ENCODE measurements at places on chromosomes 7 and 10.
A peak's percentile ranks its signal among the peaks of the same experiment; 100 is the strongest.

DNA sequence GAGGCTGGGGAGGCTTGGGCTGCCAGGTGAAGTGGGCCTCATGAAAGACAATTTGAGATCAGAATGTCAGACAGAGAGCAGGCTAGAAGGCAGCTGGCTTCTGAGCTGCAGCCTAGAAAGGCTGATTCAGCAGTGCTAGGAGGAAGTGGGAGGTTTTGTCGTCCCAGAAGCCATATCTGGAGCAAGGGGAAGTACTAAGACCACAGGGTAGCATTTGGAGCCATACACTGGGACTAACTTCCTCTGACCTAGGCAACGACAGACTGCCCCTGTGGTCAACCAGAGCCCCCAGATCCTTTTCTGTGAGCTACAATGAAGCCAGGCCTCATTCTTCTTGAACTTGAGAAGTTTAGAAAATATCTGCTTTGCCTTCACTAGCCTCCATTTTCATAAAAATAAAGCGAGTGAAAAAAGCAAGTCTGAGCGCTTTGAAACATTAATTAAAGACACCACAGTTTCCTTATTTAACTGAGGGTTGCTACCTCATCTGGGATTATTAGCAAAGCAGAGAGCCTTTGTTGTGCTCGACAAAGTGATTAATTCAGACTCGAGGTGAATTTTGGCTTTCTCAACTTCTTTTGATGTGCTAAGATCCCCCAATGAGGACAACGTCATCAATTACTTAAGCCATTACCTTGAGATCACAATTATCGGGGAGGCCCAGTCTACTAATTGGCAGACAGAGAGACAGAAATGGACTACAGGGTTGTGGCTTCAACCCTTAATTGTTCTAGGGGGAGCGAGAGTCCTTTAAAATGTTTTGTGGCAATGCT lies 26.6 kb downstream of the TBXAS1 start:
- peak; percentile 33 for DNase-seq

- no peak for DNase-seq
These were observed 1.9 kb downstream of the TMEM229A start for GRCh38 chr7:124030964-124031363.

GRCh38 chr7:154842591-154842990 lies 160.3 kb downstream of the PAXIP1 start:
- DNase-seq = no peak

- no peak for DNase-seq
These were observed 37.1 kb downstream of the SDK1 start for GRCh38 chr7:3338161-3338560.

- DNase-seq = no peak
These were observed 427.8 kb downstream of the ARL4A start for GRCh38 chr7:13115157-13115772.

GRCh38 chr10:98609265-98609664 lies 162.5 kb upstream of the HPS1 start:
- DNase-seq = no peak

DNA sequence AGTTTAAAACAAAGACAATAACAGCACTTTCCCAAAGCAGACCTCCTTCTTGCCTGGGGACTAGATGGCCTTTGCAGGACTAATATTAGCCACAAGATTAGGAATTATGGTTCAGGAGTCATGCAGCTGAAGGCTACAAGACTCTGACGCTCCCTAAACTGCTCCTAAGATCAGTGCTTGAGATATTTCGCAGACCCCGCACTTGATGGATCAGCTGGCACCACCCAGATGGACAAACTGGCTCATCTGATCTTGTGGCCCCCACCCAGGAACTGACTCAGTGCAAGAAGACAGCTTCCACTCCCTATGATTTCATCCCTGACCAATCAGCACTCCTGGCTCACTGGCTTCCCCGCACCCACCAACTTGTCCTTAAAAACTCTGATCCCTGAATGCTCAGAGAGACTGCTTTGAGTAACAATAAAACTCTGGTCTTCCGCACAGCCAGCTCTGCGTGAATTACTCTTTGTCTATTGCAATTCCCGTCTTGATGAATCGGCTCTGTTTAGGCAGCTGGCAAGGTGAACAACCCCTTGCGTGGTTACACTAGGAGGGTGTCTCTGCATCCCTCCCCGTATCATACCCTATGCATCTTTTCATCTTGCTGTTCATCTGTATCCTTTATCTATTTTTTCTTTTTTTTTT lies 26.9 kb upstream of the NRBF2 start:
- no peak for DNase-seq

DNA sequence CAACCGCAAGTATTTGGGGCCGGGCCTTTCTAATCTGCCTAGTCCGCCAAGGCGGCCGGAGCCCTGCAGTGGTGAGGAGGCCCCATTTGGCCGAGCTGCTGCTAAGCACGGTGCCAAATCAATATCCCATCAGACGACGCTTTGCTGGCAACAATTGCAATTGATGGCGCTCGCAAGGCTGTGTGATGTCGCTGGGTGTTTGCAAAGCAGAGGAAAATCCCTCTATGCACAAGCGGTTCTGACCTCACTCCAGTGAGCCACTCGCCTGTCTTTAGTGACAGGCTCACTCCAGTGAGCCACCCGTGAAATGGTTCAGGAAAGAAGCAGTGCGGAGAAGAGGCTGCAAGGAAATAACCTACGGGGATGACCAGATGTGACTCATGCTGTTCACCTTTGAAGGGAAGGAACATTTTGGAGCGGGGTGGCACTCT lies 18.3 kb upstream of the PDE1C start:
- DNase-seq = no peak

- no peak for DNase-seq
These were observed 52.4 kb downstream of the TCF7L2 start for GRCh38 chr10:113002449-113002777.

- no peak for DNase-seq
These were observed 168.7 kb upstream of the LYZL1 start for GRCh38 chr10:29120216-29120615.

- DNase-seq = peak; percentile 44
These were observed 27.7 kb downstream of the ZNF775 start for GRCh38 chr7:150406567-150407421.

DNA sequence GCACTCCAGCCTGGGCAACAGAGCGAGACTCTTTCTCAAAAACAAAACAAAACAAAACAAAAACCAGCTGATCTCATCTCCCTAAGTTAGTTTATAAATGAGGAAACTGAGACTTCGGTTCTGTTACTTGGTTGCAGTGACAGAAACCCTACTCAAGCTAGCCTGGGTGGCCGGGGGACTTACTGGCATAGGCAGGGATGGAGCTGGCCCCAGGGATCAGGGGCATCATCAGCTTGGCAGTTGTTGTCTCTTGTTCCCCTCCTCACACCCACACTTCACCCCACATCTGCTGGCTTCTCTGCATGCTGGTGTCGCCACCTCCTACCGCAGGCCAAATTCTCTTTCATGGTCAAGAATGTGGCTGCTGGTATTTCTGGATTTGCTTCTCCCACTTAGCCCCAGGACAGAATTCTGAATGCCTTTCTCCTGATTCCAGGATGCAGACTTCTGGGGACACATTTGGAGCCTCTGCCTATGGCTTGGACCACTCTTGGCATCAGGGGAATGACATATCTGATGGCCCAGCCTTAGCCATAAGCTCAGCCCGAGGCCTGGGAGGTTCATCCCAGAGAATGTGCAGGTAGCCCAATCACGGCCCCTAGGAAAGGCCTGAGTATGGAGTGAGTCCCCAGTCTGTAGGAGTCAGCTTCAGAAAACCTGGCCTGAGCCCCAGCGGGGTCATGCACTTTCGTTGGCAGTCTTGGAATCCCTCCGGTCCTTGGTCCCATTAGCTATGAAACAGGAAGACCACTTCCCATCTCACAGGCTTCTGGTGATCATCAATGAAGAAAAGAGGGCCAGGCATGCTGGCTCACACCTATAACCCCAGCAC lies 41.6 kb upstream of the CTBP2 start:
- no peak for DNase-seq

DNA sequence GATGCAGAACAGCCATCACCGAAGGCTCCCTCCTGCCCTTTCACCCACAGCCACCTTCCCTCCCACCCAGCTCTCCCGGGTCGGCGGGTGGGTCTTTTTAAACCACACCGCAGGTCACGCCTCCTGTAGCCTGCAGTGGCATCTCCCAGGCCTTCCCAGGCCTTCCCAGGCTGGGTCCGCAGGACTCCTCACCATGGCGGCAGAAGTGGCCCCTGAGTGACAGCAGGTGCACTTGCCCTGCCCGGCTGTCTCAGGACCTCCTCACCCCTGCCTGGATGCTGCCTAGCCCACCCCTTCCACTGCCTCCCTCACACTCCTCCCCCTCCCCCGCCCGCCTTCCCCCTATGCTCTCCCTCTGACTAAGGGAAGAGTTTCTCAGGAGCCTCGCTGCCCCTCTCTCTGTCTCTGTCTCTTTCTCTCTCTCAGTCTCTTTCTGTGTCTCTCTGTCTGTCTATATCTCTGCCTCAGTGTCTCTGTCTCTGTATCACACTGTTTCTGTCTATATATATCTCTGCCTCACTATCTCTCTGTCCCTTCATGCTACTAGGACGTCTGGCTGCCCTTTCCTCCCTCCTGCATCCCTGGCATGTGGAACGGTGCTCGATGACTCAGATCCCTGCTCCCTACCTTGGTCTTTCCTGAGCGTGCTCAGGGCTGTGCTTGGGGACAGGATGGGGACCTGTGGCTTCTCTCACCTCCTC lies 57.5 kb downstream of the GLRX3 start:
- DNase-seq = no peak

DNA sequence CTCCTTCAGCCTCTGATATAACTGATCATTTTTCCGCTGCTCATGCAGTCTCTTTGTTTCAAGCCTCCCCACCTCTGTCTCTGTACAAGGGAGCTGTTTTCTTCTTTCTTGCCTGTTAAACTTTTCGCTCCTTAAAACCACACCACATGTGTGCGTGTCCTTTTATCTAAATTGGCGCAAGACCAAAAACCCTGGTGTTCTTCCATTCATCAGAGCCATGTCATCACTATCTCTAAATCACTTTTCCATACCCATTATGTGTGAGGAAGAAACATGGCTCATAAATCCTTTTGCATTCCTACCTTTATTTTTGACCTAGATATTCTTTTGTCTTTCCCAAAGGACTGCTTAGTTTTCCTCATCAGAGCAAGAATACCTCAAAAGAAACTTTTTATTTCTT lies 239.0 kb upstream of the IMMP2L start:
- DNase-seq = no peak

DNA sequence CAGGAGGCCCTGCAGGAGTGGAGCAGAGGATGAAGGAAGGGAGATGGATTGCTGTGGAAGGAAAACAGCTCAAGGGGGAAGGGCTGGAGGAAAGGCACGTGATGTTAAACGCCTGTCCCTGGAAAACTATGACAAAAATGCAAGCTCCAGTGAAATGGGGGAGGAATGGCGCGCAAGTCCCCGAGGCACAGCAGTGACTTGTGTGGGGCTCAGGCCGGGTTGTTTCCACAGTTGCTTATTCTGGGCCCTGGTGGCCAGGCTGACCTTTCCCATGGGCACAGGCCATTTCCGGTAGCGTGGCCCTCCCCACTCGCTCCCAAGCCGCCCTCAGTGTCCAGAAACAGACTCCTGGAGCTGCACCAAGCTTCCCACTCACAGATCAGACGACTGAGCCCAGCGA lies 68.1 kb upstream of the PDGFA start:
- DNase-seq = no peak

- DNase-seq = no peak
These were observed 13.2 kb upstream of the AQP1 start for GRCh38 chr7:30898411-30898810.

DNA sequence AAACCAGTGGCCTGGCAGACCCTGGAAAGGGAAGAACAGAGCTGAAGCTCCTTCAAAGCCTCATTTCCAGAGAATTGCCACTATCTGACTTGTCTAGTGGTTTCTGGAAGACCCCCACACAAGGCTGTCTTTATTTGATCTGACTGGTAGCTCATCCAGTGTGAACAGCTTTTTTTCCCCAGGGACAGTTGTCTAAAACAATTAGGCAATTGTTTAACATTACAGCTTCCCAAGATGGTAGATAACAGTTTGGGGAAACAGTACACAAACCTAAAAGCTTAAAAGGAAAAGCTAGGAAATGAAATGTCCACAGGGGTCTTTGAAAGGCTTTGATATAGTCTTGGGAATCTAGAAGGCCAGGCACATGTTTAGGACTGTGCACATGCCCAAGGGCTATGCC lies 203.4 kb upstream of the CTBP2 start:
- no peak for DNase-seq

DNA sequence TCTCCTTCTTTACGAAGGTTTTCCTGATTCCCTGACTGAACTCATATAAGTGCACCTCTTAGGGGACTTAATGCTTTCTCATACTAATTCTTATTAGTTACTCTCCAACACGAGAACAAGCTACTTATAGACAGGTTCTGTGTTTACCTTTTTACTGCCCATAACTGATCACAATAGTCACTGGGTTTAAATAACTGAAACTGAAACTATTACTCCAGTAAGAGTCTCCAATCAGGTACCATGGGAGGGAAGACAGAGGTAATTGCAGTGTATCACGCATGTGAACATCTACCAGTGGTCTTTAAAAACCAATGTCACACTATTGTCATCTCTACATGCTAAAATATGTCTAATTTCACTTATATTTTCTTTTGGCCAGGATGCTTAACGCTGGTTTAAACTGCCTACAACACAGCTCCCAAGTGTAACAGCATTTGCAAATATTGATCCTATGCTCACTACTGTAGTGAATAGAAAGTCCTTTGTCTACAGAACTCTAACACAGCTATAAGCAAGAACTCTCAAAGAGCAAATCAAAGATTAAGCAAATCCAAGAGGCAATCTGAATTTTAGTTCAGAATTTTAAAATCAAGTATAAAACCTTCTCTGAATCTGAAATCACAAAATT lies 3.6 kb downstream of the GDI2 start:
- DNase-seq = peak; percentile 52

- DNase-seq = no peak
These were observed 66.4 kb upstream of the SCIN start for GRCh38 chr7:12504149-12504548.

- no peak for DNase-seq
These were observed 15.1 kb downstream of the TRUB1 start for GRCh38 chr10:114953047-114953446.

GRCh38 chr7:133320891-133321290 lies 68.0 kb downstream of the EXOC4 start:
- DNase-seq = no peak

GRCh38 chr10:91164520-91165065 lies 55.9 kb upstream of the PCGF5 start:
- DNase-seq = no peak

- no peak for DNase-seq
These were observed 736 bp downstream of the MINDY4 start for GRCh38 chr7:30771880-30772425.
